Left renal cortex interstitium (tissue), 4 donors: ENCODE measurements at places on chromosomes 11 and 22.

DNA sequence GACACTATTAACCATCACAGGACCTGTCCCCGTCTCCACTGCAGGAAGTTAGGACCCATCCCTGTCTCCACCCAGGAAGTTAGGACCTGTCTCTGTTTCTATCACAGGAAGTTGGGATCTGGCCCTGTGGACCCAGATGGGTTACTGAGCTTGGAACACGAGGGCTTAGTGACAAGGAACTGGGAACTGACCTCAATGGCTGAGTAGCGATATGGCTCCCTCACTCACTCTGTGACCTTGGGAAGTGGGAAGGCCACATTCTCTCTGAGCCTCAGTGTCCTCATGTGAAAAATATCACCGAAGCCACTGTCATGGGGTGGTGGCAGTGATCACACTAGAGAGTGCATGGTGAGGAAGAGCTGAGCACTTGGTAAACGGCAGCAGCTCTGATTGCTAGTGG is 59.4 kb downstream of the FBLN1 start:
- no peak for DNase-seq

DNA sequence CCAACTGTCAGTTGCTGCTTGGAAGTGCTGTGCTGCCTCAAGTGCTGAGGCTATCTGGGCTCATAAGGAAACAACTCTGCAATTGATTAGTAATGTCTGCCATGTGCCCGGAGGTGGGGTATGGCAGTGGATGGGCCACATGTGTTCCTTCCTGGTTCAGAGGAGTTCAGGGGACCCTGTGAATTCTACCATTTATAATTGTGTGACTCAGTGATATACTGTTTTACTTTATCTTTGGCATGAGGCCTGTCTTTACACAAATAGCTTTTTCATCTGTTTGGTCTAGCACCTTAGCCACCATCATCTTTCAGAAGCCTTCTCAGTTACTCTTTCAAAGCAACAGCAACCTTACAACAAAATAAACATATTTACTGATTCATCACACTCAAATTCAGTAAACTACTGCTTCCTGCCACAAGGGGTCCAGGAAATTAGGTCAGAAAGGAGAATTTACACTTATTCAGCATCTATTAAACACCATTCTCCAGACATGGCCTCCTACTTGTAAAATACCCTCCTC is 20.9 kb downstream of the DKK3 start:
- no peak for DNase-seq

- no peak for DNase-seq
Measured at GRCh38 chr11:596374-596773, 19.4 kb downstream of the IRF7 start.

DNA sequence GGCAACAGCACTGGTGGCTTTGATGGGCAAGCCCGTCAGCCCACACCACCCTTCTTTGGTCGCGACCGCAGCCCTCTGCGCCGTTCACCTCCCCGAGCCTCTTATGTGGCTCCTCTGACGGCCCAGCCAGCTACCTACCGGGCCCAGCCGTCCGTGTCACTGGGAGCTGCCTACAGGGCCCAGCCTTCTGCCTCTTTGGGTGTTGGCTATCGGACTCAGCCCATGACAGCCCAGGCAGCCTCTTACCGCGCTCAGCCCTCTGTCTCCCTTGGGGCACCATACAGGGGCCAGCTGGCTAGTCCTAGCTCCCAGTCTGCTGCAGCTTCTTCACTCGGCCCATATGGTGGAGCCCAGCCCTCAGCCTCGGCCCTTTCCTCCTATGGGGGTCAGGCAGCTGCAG is 8.0 kb downstream of the RBM14 start:
- no peak for DNase-seq

- DNase-seq = no peak
Measured at GRCh38 chr11:3006505-3007260, 14.6 kb upstream of the NAP1L4 start.

GRCh38 chr11:45233804-45234170 is 52.4 kb downstream of the SYT13 start:
- DNase-seq = no peak

- no peak for DNase-seq
Measured at GRCh38 chr11:114354076-114354475, 46.2 kb downstream of the C11orf71 start.

DNA sequence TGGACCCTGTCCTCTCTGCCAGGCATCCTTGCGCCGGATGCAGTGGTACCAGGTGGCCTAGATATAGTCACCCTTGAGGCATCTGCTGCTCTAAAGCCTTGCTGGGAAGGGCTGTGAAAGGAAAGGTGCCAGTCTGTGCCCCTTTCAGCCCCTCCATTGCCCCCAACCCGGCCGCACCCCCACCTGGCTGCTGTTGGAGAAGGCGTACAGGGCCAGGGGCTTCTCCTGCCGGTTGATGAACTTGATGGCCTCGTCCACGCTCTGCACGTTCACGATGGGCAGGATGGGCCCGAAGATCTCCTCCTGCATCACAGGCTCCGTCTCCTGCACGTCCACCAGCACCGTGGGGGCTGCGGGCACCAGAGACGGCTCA is 10.2 kb downstream of the ALDH3B2 start:
- DNase-seq = no peak

GRCh38 chr22:19604711-19605268 is 80.6 kb upstream of the CLDN5 start:
- no peak for DNase-seq

GRCh38 chr11:126739499-126740145 is 260.9 kb downstream of the KIRREL3 start:
- DNase-seq = no peak

DNA sequence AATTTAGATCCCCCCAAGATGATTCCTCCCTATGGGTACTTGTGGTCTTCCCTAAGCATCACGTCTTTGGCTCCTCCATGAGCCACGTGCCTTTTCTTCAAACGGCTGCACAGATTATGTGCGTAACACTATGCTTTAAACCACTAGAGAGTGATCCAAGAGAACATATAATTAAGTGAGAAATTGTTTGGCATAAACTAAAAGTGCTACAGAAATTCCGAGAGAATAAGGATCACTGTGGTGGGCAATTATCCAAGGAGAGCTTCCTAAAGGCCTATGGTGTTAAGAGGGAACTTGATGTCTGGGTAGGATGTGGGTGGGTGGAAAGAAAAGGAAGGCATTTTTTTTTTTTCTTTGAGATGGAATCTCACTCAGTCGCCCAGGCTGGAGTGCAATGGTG is 110.9 kb downstream of the MAML2 start:
- no peak for DNase-seq

- no peak for DNase-seq
Measured at GRCh38 chr11:63942803-63943202, 4.0 kb downstream of the NAA40 start.

GRCh38 chr11:2089536-2090165 is 49.5 kb downstream of the IGF2 start:
- DNase-seq = no peak

DNA sequence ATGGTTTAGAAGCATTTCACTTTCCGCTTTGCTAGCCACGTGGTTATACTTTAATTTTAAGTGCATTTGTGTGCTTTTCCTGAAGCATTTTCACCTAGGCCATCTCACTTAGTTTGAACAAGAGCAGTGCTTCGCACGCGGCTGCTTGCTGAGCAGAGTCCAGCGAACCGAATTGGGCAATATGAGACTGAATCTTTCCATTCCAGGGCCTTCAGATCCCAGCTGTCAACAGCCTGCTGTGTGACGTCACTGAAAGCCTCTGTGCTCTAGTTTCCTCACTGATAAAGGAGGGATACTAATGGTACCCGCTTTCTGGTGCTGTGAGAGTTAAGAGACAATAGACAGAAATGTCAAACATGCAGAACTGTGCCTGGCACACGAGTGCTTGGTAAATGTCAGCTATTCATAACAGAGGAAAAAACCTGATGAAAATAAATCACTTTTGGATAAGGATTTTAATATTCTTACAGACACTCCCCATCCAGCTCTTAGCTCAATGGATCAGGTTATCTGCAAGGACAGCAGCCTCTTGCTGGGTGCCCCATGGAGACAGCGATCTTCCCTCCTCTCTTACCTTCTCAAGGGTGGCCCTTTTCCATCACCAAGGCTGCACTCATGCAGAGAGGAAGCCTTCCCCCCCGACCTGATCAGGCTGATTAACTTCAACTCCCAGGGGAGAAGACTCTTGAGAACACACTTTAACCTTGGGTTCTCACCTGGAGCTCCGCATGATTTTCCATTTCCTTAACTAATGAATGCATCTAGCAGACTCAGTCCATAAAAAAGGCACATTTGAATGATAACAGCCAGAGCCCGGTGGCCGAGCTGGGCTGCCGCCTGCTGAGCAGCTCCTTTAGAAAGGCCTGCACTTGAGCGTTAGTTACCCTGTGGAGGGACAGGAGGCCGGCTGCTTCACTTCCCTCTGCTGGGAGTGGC is 3.5 kb upstream of the GLB1L3 start:
- no peak for DNase-seq

GRCh38 chr22:19396561-19396933 is 35.0 kb downstream of the HIRA start:
- DNase-seq = no peak

DNA sequence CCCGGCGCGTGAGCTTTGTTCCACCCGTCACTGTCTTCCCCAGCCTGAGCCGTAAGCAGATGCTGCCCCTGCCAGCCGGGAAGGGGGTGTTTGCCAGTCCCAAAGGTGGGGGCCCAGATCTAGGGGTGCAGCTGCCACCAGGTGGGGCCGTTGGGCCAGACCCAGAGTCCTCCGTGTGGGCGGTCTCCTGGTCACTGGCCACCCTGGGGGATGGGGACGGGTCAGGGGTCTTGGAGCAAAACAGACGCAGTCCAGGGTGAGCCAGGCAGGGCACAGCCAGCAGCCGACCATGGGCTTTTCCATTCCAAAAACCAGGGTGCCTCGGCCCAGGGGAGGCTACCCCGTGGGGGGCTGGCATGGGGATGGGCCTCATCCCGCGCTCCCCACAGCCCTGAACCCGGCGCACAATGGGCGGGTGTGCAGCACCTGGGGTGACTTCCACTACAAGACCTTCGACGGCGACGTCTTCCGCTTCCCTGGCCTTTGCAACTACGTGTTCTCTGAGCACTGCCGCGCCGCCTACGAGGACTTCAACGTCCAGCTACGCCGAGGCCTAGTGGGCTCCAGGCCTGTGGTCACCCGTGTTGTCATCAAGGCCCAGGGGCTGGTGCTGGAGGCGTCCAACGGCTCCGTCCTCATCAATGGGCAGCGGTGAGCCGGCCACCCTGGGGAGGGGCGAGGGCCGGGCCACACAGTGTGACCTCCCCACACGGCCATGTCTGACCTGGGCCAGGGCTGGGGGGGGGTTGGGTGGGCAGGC is 3.5 kb downstream of the MUC5B start:
- DNase-seq = no peak

DNA sequence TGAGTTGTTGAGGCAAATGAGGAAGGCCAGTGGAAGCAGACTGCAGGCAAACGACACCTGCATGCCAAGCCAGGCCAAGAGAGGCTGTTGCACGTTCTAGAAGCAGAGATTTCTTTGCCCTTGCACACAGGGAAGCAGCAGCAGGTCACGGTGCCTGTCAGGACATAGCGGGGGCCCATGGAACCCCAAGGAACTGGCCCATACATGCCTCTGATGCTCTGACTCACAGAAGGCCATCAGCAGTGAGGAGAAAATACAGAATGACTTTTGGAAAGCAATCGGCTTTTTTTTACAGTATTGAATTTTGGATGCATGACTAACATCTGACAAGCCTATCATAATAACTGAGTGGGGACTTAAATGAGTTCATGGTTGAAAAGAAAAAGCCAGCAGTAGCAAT is 123.9 kb downstream of the MPPED1 start:
- no peak for DNase-seq

- no peak for DNase-seq
Measured at GRCh38 chr11:75938543-75938942, 123.5 kb downstream of the UVRAG start.

GRCh38 chr11:2899080-2899783 is 13.7 kb upstream of the CDKN1C start:
- no peak for DNase-seq

DNA sequence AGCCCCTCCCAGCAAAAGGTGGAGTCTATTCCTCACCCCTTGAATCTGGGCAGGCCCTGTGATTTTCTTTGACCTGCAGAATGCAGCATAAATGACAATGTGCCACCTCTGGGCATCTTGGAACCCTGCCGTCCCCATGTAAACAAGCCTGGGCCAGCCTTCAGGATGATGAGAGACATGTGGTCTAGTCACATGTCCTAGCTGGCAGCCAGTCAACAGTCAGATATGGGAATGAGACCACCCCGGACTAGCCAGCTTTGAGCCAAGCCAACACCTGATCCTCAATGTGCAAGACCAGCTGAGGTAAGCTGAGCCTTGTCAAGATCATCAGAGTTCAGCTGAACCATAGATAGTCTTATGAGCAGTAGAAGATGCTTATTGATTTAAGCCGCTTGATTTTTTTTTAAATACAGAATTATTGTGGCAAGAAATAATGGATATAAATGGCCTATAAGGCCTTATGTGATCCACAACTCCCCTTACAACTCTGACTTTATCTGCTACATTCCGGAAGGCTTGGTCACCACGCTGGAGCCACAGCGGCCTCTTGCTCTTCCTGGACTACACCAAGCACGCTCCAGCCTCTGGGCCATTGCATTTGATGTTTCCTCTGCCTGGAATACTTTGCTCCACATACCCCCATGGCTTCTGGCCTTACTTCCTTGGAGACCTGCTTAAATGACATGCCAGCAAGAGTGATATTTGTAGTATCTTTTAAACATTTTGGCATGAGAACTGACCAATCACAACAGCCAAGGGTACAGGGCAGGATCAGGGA is 225.9 kb upstream of the SESN3 start:
- DNase-seq = no peak

DNA sequence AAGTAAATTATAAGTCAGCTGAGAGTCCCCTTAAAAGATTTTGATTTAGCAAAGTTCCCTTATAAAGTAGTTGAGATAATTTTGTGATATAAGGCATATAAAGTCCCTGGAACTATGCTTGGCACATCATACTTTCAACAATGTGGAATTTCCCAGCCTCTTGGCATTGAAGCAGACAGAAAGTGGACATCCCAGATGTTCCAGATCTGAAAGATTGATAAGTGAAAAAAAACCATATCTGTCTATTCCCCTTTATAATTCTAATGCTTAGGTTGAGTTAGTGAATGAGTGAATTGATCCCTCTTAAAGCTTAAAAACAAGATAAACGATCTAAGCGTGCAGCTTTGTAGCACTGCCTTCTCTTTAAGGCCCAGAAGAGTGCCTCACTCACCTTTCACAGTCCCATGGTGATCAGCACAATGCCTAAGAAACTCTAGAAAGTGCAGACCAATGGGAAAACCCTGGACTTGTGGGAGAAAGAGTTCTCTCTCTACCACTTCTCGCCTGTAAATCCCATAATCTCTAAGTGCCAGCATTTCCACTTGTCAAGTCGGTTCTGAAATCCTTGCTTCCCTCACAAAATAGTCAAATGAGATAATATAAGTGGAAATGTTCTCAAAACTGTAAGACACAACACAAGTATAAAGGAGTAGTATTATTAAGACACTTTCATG is 17.8 kb downstream of the FIBIN start:
- no peak for DNase-seq

- no peak for DNase-seq
Measured at GRCh38 chr11:120126620-120127019, 11.3 kb downstream of the TRIM29 start.

- no peak for DNase-seq
Measured at GRCh38 chr22:25100402-25100801, 99.3 kb upstream of the CRYBB3 start.
